ENCODE measurements at places on chromosomes 6 and 20.

GRCh38 chr6:114288701-114289495, 53.9 kb downstream of the HS3ST5 start:
- no peak for DNase-seq

GRCh38 chr6:168244961-168245551, 74.5 kb downstream of the DACT2 start:
- no peak for DNase-seq

- no peak for DNase-seq
These were observed 47.8 kb downstream of the SHLD1 start for GRCh38 chr20:5797843-5798462.

GRCh38 chr6:131586543-131586942, 13.5 kb downstream of the ARG1 start:
- no peak for DNase-seq

DNA sequence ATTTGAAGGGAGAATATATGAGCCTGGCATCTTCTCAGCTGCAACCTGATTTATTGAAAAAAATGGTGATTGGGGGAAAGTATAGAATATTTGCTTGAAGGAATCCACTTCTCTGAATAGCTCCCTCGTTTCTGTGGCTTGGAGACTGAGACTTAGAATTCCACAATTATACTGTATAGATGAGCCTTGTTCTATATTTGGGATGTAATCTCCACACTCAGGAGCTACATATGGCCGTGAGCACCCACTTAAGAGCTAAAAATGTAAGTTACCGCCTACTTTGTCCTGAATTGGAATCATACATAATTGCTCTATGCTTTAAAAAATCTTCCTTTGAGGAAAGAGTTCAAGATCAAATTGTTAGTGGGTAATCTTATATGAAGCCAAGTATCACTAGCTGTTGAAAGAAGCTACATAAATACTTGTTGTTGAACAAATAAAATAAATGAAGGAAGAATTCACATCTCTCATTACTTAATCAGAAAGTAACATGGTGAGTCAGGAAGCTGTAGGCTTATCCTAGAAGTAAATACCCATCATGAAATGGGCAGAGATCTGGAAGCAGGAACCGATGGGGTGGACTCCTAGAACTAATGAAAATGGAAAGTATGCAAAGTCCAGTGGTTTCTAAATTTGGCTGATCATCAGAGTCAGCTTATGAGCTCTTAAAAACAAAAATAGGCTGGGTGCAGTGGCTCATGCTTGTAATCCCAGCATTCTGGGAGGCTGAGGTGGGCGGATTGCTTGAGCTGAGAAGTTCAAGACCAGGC, 254.3 kb downstream of the SOX4 start:
- no peak for DNase-seq

DNA sequence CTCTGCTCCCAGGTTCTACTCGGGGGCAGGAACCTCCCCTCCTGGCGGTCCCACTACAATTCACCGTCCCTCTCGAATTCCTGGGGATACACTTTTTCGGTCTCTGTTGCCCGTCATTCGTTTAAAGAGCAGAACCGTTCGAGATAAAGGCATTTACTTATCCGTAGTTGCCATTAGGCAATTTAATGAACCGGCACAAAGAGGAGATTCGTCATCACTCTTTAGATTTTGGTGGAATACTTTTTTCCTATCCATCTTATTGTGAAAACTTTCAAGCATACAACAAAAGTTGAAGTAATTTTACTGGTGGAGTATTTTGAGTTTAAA, 1.2 kb upstream of the CD24 start:
- DNase-seq, result no peak

DNA sequence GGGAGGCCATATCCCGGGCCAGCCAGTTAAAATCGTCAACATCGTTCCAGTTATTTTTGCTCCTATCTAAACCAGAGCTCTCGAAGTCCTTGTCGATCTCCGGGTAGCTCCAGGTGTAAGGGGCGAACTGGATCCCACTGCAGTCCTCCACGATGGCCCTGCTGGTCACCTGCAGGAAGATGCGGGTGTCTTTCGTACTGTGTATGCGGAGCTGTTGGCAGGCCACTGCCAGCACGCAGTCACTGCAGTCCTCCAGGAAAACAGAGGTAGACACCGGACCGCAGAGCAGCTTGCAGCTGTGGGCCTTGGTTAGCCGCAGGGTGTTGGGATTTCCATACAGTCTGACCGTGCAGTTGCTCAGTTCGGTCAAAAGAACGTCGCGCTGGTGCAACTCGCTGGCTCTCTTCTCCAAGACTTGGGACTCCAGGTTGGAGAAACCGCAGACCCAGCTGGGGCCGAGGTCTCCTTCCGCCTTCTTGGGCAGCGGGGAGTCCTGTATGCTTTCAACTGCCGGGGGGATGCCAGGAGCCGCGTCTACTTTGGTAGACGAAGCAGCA, 742 bp downstream of the TBCC start:
- peak; percentile 1 for DNase-seq

- no peak for DNase-seq
These were observed 140.9 kb downstream of the DLL1 start for GRCh38 chr6:170149681-170150589.

DNA sequence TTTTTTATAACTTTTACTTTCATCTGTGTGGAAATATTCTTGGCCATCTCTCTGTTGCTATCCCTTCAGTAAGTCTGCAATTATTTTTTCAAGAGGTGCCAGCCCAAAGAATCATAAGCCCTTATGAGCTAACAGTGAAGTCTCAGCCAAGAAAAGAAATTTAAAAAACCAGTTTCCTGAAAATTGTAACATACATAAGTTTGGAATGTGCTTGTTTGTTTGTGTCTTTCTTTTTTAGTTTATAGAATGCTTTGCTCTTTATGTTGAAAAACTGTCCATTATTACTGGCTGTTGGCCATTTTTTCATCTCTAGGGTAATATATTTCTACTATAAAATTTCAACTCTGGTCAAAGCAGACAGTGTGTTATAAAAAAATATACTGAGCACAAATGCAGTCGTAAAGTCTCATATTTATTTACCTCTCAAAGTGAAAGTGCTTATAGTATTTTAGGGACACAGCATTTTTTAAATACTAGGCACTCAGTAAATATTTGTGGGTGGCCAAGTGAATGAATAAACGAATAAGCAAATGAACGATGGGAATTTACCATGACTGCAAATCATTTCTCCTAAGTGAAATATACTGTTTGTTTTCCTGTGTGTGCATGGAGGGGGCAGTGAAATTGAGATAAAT, 659.7 kb downstream of the KIF16B start:
- no peak for DNase-seq

- DNase-seq, result no peak
These were observed 916.2 kb downstream of the GRIK2 start for GRCh38 chr6:102309700-102310099.

GRCh38 chr6:14002176-14002947, 77.6 kb downstream of the RNF182 start:
- DNase-seq, result no peak

DNA sequence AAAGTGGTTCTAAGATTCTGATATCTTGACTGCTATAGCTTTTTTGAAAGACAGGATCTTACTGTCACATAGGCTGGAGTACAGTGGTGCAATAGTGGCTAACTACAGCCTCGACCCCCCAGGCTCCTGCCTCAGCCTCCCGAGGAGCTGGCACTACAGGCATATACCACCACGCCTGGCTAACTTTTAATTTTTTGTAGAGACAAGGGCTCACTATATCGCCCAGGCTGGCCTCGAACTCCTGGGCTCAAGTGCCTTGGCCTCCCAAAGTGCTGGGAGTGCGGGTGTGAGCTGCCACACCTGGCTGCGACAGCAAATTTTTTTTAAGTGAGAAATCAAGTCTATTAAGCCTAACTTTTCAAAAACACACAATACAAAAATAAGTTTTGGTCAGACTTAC, 106.6 kb downstream of the NOL4L start:
- no peak for DNase-seq

GRCh38 chr6:35297601-35298481, at the start of gene DEF6:
TSS of gene DEF6 (plus strand) at chr6:35297818. CDS start at chr6:35297857, 39 bp downstream.
- DNase-seq, result peak; percentile 79

- DNase-seq, result no peak
These were observed 72.5 kb upstream of the SULF2 start for GRCh38 chr20:47857569-47858464.

DNA sequence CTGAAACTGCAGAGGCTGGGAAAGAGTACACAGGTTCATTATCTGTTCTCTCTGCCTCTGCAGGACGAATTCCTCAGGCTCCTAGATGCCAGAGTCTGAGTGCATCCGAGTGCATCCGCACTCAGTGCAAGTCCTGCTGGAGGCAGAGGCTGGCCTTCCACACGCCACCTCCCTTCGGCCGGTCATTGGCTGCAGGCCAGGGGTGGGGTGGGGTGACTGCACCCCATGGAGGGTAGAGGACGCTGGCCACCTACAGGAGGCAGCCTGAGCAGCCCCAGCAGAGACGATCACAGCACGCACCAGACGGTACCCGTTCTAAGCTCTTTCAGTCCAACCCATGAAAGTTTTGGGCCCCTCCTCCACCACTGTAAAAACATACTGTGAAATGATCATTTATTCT, 11.7 kb downstream of the SFT2D1 start:
- no peak for DNase-seq

GRCh38 chr6:161370880-161371279, 97.0 kb upstream of the AGPAT4 start:
- peak; percentile 40 for DNase-seq

DNA sequence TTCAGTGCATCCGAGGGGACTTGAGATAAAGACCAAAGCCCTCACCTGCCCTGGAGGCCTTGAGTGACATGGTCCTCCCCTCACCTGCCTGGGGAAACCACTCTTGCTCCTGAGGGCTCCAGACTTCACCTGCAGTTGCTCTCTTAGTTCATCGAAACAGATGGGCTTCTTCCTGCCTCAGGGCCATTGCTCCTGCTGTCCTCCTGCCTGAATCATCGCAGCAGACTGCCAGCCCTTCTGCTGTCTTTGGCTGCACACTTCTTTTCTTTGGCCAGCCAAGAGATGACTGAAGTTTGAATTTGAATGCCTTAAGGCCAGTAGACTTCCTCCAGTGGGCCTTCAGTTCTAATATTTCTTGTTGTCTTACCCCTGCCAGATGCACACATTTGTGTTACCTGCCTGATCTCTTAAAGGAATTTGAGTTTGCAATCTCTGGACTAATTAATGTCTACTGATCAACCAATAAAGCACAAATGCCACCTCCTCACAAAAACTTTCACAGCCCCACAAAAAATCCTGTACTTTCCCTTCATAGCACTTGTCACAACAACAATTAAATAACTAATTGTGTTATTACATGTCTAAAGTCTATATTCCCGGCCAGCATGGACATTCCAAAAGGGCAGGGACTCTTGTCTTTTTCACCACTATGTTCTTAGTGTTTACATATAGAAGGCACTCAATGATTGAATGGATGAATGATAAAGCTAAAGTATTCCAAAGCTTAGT, 56.7 kb upstream of the SGK1 start:
- no peak for DNase-seq

DNA sequence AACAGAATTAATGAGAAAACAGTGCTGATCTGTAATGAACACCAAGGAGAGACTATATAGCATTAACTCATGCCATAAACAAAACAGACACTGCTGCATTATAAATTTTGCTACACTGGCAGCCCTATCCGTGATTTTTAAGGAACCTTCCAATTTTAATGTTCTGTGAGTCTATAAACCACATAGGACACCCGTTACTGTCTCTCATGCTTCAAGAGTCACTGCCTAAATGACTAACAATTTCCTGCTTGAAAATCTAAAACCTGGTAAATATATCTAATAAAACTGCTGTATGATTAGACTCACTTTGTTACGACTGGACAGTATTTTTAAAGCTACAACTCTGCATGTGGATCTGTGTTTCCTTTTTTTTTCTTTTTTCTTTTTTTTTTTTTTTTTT, 8.7 kb downstream of the CHD6 start:
- DNase-seq, result no peak

GRCh38 chr6:21263531-21264287, 329.8 kb upstream of the SOX4 start:
- DNase-seq, result no peak

- no peak for DNase-seq
These were observed 89.6 kb upstream of the SLC35F1 start for GRCh38 chr6:117817499-117817898.

DNA sequence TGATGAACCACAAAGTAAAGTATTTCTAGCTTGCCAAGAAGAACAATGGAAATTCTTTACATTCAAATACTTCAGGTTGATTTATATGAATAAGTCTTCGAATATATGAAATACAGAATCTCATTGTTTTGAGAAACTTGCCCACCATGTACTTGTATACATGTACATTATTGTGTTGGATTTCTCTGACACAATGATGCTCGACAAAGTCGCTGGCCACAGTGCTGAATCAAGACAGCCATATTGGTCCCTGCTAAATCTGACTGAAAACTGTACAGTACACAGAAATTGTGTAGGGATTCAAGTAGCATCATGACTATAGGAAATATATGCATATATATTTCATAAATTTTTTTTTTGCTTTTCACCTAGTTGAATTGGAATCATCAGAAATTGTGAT, 13.1 kb upstream of the LIN28B start:
- DNase-seq, result no peak

DNA sequence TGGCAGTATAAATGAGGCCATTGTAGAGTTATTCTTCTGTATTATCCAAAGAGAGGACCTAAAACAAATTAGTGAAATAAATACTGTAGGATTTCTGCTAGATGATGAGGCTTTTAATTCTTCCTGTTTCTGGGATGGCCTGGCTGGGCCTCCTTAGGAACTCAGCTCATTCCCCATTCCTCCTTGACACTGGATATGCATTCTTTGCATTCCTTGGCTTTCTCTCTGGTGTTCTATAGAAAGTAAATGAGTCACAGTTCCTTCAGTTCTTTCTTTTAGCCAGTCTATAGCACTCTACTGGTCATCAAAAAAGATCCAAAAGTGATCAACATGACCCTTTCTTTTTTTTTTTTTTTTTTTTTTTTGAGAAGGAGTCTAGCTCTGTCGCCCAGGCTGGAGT, 8.6 kb downstream of the OR10C1 start:
- DNase-seq, result no peak
